ENCODE measurements at places on chromosomes 3 and 15.
A peak's percentile ranks its signal among the peaks of the same experiment; 100 is the strongest.

GRCh38 chr3:129116482-129116946 lies 5.1 kb downstream of the RAB43 start:
- no peak for DNase-seq

GRCh38 chr3:49647741-49648140 lies 26.4 kb upstream of the APEH start:
- DNase-seq, result no peak

DNA sequence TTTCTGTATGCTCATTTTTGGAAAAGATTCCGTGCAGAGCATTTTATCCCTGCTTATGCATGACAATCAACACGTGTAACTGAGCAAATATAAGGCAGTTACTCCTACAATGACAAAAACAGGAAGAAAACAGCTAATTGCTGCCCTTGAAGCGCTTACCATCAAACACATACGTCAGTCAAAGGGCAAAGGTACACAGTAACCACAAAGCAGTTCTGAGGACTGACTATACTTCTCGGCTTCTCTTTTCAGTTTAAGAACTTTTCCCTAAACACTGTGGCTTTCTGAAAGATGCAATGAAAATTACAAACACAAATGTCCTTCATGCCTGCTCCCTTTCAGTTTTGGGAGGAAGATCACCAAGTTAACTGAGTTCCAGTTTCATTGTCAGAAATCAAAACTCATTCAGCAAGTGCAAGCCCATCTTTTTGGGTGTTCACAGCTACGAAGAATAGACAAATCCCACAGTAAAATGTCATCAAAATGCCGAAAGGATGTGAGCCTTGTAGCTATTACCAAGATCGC lies 602.8 kb downstream of the FOXP1 start:
- no peak for DNase-seq

DNA sequence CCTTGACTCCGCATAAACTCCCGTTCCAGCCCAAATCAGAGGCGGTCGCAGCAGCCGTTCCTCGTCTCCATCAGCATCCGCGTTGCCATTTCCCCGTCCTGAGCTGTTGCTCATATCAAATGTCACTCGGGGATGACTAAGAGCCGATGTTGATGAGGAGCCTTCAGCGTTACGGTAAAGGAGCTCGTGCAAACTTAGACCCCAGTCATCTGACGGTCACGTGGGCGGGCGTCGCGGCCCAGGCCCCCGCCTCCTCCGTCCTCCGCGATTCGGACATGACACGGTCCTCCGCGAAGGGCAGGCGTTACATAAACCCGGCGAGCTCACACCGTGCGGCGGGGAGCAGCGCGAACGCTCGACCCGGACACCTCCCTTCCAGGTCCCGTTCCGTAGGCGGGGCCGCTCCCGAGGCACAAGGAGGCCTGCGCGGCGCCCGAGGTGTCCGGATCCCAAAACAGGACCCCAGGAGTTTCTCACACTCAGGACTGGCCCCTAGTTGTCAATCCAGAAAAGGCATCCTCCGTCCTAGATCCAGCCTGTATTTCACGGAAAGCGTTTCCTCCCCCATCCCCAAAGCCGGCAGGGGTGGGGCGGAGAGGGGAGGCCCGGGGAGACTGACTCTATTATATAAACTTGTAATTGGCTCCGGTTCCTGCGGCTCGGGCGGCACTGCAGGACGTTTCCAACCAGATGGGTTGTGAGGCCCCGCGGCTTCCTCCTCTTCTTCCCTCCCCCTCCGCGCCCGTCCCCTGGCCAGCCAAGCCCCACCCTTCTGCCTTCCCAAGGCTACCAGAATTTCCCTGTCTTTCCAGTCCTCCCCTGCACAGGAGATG lies 100.0 kb upstream of the IGF1R start:
- peak; percentile 7 for DNase-seq

- DNase-seq, result no peak
Measured at GRCh38 chr3:45943207-45943846, at the start of gene CXCR6. TSS of gene CXCR6 (plus strand) at chr3:45943464. CDS start at chr3:45946482, 3,018 bp downstream.

- peak; percentile 15 for DNase-seq
Measured at GRCh38 chr15:35624881-35625280, 78.9 kb upstream of the DPH6 start.

- DNase-seq, result no peak
Measured at GRCh38 chr15:37058316-37058985, 41.9 kb downstream of the MEIS2 start.

DNA sequence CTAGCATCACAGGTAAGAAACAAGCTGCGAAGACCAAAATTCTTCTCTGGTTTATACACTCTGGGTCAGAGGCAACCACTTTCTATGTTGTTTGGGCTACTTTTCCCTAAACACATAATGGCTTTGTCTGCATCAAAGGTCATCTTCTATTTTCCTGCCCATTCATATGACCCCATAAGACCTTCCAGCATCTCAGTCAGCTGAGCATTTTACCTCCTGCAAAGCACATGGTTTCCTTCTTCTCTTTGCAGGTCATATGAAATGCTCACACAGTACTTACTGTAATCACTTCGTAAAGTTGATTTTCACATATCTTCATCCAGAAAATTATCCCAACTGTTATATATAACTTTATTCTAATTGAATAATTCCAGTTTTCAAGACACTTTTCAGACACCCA lies 34.8 kb downstream of the LIPC start:
- no peak for DNase-seq

GRCh38 chr3:65776081-65776480 lies 262.6 kb downstream of the MAGI1 start:
- DNase-seq, result no peak

GRCh38 chr3:133452641-133453319 lies 52.9 kb downstream of the BFSP2 start:
- no peak for DNase-seq

DNA sequence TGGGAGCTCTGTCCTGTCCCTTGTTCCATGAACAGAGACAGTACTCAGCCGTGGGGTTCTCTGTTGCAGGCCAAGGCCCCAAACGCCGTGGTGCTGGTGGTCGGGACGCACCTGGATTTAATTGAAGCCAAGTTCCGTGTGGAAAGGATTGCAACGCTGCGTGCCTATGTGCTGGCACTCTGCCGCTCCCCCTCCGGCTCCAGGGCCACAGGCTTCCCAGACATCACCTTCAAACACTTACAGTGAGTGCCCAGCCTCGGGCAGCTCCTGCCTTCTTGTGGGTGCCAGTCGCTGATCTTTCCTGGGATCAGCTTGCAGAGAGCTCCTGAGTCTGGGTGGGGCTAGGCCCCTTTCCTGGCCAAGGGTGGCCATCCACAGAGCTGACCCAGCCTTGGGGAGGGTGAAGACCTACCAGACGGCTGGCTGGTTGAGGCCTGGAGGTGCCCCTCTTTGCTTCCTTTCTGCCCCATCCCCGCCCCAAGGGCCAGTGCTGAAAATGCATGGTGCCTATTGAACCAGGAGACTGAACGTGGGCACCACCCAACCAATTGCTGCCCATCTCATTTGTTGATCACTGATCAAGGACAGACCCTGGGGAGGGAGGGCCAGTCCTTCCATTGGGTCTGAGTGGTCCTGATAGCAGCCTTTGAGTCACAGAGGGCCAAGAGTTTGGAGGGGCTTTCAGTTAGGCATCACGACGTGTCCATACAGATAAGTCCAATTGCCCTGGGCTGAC lies 106.9 kb downstream of the LRRK1 start:
- DNase-seq, result no peak

- no peak for DNase-seq
Measured at GRCh38 chr3:14962762-14963161, 15.4 kb downstream of the NR2C2 start.

- DNase-seq, result peak; percentile 16
Measured at GRCh38 chr3:67437090-67437489, 217.3 kb downstream of the SUCLG2 start.

DNA sequence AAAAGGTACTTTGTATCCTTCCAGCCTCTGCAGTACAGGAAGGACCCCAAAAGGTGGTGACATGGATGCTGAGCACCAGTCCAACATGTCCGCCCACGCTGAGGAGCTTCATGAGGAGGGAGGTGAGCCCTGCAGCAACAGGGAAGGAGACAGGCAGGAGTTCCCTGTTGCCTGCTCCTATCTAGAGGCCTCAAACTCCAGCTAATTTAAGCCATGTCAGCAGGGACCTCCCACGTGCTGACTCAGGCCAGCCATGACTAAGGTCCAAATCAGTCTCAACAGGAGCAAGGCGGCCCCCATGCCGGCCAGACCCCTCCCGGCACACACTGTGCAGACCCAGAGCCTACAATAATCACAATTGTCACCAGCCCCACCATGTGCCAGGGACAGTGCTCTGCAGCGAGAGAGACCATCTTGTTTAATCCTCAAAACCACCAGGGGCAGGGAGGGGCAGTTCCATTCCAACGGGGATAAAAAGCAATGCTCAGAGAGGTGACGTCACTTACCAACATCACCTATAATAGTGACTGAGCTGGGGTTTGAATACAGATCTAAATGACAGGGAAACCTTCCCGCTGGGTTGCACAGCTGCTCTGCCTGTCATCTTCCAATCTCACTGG lies 54.5 kb upstream of the GATA2 start:
- DNase-seq, result peak; percentile 38

DNA sequence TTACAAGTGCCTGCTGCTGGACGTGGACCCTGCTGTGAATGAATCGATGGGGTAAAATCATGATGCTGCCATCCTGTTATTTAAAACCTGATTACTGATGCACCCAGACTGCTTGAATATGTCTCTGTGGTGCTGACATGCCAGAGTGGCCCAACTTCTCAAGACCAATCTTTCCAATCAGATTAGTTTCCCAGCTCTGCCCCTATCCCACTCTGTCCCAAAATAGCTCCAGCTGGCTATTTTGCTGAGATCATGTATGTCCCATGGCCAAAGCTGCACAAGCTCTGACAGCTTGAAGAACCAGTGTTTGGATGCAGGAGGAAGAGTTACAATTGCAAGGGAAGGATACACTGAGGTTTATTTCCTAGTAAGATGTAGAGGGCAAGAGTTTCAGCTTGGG lies 153.6 kb downstream of the TMEM108 start:
- no peak for DNase-seq

DNA sequence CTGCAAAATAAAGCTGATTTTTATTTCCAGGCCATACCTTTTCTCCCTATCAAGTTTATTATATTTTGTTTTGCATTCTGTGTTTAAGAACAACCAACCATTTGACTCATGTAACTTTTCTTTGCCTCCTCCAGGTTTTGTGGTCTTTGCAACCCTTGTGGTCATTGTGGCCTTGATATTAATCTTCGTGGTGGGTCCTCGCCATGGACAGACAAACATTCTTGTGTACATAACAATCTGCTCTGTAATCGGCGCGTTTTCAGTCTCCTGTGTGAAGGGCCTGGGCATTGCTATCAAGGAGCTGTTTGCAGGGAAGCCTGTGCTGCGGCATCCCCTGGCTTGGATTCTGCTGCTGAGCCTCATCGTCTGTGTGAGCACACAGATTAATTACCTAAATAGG lies 27.6 kb downstream of the NIPA2 start:
- DNase-seq, result peak; percentile 41

DNA sequence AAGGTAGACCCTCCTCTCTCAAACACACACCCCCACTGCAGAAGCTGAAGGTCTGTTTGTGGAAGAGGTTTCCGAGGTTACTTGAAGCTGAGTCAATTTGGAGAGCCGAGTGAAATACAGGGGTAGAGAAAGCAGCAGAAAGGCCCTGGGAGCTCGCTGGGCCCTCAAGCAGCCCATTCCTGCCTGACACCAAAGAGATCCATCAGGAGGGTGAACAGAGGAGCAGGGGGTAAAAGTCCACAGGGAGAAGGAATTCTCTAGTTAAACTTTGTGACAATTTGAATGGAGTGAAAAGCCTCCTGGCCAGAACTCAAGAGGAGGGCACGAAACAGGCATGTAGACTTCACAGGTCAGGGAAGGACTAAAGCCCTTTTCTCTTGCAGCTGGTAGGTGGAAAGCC lies 13.6 kb upstream of the SLC27A2 start:
- DNase-seq, result no peak

GRCh38 chr3:49461443-49462171 lies 8.5 kb upstream of the DAG1 start:
- peak; percentile 32 for DNase-seq

GRCh38 chr3:71492974-71493771 lies 90.4 kb downstream of the FOXP1 start:
- DNase-seq, result no peak

DNA sequence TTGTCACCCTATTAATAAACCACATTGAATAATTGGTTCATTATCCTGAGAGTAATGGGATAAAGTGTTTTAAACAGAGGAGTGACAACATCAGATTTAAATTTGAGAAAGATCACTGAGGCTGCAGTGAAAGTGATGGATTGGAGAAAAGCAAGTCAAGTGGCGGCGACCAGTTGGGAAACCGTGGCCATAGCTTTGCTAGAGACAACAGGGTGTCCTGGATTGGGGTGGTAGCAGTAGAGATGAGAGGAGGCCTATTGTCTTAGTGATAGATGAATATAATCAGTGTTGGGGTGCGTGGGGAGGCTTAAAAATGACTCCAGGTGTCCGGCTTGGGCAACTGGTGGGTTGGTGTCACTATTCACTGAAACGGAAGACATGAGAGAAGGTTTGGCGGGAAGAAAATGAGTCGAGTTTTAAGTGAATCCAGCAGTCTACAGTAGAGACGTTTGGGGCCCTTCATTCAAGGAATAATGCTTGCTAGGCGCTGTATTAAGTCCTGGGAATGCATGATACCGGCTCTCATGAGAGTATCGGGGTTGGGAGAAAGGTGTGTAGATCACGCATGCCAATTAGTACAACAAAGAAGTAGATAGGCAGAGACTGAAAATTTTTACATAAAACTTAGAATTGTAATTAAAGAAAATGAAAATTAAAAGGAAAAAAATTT lies 819 bp downstream of the NEK4 start:
- DNase-seq, result peak; percentile 53

- DNase-seq, result no peak
Measured at GRCh38 chr3:23435318-23435717, 232.2 kb downstream of the UBE2E2 start.

- peak; percentile 73 for DNase-seq
Measured at GRCh38 chr3:36923523-36923943, 21.3 kb downstream of the TRANK1 start.

GRCh38 chr15:84736375-84736774 lies 12.0 kb upstream of the ZNF592 start:
- no peak for DNase-seq

DNA sequence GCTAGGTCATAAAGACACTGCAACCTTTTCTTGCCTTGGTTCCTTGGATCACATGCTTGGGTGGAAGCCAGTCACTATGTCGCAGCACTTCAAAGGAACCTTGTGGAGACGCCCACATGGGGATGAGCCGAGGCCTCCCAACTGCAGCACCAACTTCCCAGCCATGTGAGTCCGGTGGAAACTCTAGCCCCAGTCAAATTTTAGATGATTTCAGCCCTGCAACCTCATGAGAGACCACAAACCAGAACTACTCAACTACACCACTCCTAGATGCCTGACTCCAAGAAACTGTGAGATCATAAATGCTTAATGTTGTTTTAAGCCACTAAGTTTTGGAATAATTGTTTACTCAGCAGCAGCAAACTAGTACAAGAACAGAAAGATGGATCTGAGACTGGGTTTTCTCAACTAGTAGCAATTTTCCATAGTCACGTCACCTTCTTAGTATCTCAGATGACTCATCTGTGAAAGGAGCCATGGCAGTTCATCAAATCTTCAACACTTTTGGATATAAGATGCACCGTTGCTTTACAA lies 86.5 kb downstream of the MB21D2 start:
- DNase-seq, result no peak

GRCh38 chr15:63380808-63381282 lies 801 bp downstream of the CA12 start:
- no peak for DNase-seq

- peak; percentile 51 for DNase-seq
Measured at GRCh38 chr3:51967384-51968169, at the start of gene PCBP4. TSS of gene PCBP4 (minus strand) at chr3:51967454. CDS start at chr3:51961240, 6,214 bp downstream.

Measured in hematopoietic multipotent progenitor cell treated with erythropoietin and hydrocortisone succinate and interleukin-3 and kit ligand, for 6 days (in vitro differentiated cells).